Hepatocyte (in vitro differentiated cells): ENCODE measurements at places on chromosomes 13 and 19. TPM values are rescaled to one million over a fixed set of nuclear protein-coding genes. Genes with fewer than 3 reads are reported as not detected.

DNA sequence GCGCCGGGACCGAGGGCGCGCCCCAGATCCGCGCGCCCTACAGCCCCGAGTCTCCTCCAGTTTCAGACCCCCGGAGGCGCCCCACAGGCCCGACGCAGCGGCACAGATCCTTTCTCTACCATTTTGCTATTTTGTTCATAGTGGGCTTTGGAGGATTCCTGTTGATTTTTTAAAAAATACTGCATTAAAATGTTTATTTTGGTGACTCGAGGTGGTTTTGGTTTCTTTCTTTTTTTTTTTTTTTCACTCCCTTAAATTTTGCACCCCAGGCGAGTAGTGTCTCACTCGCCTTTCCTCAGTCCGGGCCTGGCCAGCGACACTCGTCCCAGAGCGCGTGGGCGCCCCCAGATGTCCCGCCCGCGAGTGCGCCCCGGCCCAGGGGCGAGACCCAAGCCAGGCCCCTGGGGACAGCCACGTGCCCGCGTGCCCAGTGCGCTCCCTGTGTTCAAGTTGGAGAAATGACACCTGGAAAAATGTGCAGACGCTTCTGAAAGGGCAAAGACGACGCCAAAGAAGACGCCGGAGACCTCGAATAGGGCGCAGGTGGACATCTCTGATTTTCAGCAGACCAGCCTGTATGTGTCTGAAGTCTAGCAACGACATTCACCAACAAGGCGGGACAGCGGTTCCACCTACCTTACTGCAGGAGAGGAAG lies 471 bp upstream of the INSR start:
- peak; percentile 88 for DNase-seq

GRCh38 chr13:39025433-39025839 lies 12.5 kb downstream of the PROSER1 start:
- DNase-seq: no peak

- no peak for DNase-seq
Measured at GRCh38 chr19:56148096-56148495, 7.0 kb downstream of the ZNF444 start.

DNA sequence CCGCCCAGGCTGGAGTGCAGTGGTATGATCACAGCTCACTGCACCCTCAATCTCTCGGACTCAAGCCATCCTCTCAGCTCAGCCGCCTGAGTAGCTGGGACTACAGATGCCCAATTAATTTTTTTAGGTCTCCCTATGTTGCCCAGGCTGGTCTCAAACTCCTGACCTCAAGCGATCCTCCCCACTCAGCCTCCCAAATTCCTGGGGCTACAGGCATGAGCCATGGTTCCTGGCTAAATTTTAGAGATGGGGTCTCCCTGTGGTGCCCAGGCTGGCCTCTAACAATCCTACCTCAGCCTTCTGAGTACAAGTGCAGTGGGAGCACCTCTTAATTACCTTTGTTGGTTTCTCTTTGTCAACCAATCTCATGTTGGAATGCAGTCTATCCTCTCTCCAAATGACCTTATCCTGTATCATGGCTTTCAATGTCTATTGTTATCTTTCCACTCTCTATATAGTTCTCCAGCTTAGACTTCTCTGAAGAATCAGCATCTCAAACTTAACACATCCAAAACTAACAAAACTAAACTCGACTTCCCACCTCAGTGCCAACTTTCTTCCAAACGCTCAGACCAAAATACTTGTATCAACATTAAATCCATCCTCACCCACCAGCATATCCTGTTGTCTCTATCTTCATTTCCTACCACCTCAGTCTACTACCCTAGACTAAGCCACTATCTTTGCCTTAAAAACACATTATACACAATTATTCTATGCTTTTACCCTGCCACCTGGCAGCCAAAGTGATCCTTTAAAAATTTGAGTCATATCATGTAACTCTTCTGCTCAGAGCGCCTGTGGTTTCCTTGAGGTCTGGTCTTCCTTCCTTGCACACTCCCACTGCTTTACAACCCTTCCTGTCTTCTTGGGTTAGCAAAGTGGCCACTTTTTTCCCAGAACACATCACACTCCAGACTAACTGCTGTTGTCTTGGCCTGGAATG lies 6.7 kb downstream of the TPT1 start:
- DNase-seq: no peak

GRCh38 chr13:39751805-39752204 lies 96.3 kb downstream of the COG6 start:
- no peak for DNase-seq

DNA sequence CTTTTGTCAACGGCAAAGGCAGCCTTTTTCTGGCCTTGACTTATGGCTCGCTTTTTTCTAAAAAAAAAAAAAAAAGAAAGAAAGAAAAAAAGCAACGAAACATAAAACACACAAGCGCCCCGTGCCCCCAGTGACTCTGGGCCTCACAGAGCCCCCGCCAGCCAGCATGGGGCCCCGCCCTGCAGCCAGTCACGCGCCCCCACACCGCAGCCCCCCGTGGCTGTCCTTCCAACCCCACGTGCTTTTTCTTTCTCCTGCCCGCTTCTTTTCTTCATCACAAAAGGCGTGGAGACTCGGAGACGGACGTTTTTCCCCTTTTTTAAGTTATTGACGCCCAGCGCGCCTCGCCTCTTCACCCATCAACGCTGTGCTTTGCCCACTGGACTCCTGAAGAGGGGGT lies 14.4 kb upstream of the GNA15 start:
- no peak for DNase-seq

DNA sequence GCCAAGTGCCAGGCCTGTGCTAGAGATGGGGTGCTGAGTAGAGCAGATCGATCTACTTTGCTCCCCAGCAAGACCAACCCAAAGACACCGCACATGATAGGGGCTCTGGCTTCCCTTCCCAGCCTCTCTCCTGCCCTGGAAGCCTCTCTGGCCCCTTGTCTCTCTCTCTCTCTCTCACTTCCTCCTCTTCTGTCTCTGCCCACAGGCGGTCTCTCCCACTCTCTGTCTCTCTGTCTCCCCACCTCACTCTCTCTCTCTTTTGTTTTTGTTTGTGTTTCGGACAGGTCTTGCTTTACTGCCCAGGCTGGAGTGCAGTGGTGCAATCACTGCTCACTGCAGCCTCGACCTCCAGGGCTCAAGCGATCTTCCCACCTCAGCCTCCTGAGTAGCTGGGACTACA lies 1.3 kb downstream of the SELENOV start:
- no peak for DNase-seq

The WDR88 gene
- total RNA-seq: not detected in 2 replicates

The NLRP7 gene
- total RNA-seq: not detected in 2 replicates

- DNase-seq: no peak
Measured at GRCh38 chr13:20080377-20081164, 80.3 kb downstream of the GJA3 start.

GRCh38 chr13:84844473-84844872 lies 954.7 kb downstream of the SLITRK6 start:
- DNase-seq: peak; percentile 21

DNA sequence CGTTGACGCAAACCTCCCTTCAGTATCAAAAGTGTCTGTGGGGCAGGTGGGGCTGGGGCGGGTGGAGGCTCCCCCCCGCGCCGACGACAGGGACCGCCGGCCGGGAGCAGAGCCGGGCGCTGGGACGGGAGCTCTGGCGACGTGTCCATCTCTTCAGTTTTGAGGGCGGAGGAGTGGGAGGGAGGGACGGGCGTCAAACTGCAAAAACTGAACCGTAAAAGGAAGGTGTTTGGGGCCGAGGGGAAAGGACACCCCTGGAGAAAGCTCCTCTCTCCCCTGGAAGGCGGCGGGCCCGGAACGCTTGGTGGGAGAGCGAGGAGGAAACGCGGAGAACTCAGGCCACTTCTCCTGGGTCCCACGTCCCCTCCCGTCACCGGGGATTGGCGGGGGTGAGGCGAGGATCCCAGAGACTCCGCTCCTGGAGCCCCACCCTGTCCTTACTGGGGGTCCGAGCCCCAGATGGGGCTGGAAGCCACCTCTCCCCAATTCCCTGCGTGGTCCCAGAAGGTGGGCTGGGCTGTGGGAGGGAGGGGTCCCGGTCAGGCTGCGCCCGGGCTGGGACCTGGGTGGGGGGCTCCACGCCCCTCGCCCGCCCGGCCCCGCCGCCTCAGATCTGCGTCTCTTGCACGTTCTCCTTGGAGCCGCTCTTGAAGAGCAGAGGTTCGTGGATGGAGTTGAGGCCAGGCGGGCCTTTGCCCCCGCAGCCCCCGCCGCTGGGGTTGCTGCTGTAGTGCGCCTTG lies 3.4 kb upstream of the ASPDH start:
- no peak for DNase-seq

- no peak for DNase-seq
Measured at GRCh38 chr19:45924891-45925447, 10.4 kb upstream of the NANOS2 start.

GRCh38 chr19:50410109-50410508 lies 8.6 kb upstream of the SPIB start:
- DNase-seq: no peak

- DNase-seq: no peak
Measured at GRCh38 chr19:15445807-15446376, 3.9 kb downstream of the WIZ start.
